ENCODE measurements at places on chromosomes 7 and 10. TPM values are rescaled to one million over a fixed set of nuclear protein-coding genes. Genes with fewer than 3 reads are reported as not detected.

Gene PRKRIP1
- 19.9 TPM for total RNA-seq

Gene ANXA8L1
- 0.47 TPM for total RNA-seq

Gene ASB15
- total RNA-seq, result not detected

- DNase-seq, result no peak
These were observed 61.9 kb upstream of the OPN4 start for GRCh38 chr10:86592413-86592812.

GRCh38 chr10:62182595-62182994 lies 86.0 kb downstream of the RTKN2 start:
- DNase-seq, result no peak

DNA sequence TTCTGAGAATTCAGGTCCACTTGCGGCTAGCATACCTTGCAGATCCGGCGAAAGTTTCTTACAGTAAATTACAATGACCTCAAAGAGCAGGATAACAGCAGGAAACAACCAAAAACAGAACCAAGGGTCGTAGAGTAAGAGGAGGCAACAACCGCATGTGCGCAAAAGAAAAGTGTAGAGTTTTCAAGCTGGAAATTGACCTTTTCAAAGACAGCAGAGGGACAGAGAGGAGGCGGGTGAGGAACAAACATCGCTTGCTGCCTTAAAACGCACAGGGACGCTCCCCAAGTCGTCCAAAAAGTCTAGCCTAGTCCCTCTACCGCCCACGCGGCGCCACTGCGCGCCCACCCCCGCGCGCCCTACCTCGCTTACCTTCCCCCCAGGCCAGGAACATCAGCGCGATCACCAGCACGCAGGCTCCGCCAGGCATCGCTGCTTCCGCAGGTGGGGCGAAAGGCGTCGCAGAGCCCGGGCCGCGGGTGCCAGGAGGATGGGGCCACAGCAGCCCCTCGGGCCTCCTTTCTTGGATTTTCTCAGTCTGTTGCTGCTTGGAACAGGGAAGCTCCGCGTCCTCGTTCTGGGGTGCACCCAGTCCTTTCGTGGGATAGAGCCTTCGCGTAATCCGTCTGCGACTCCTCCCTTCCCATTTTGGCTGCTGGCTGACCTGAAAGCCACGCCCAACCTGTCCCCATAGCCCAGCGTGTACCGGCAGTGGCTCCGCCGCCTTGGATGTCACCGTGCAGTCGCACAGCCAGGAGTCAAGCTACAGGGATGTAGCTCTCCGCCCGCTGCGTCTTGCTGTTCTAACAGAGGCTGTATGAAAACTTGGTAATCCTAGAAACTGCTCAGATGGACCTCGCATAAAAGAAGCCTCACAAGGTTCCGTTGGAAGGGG lies at the start of gene VWDE:
VWDE (minus strand) TSS at position 579 of the 895 bp plus-strand sequence; CDS start at position 430, 149 bp downstream.
- peak; percentile 18 for DNase-seq

GRCh38 chr10:79239924-79240581 lies 107.2 kb upstream of the PPIF start:
- no peak for DNase-seq

DNA sequence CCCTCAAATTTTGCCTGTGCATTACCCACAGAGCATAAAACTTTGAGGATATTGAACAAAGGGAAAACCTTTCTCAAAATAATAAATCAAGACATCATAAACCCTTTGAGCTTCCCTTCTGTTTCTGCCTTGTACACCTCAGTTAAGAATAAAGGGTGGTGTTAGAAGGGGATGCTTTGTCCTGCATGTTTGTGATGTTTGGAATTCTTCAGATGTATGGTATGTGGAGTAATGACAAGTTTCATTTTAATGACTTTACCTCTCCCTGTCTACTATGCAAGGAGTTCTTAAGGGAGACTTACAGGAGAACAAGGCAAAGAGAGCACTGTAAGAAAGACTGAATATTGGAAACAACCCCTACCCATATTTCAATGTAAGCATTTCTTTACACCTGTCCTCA lies 99.2 kb downstream of the HECW1 start:
- DNase-seq, result no peak

DNA sequence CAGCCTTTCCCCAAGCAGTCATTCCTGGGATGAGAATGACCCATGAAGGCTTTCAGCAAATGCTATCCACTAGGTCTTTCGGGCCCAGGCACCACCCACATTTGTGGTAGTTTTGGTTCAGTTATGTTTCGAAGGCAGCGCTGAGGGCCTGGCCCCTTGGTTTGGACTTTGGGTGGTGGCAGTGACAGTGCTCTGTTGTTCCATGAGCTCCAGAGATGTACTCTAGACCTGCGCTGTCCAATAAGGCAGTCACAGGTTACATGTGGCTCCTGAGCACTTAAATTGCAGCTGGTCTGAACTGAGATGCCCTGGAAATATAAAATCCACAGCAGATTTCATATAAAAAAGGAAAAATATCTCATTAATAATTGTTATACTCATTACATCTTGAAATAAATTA lies 209.6 kb downstream of the CCSER2 start:
- DNase-seq, result no peak
